Activated CD4-positive, alpha-beta T cell treated with anti-CD3 and anti-CD28 coated beads, Interleukin-2, amount 10 ng/mL, durations not matched to agents 7 days and 5 days (primary cell): ENCODE measurements at places on chromosomes 3 and 15. TPM values are rescaled to one million over a fixed set of nuclear protein-coding genes. Genes with fewer than 3 reads are reported as not detected.

The MME gene
- total RNA-seq, result not detected

The HYKK gene
- total RNA-seq, result 3.7 TPM

The AADACL2 gene
- total RNA-seq, result not detected

The ZMYND10 gene
- 3.6 TPM for total RNA-seq

The CDAN1 gene
- total RNA-seq, result 25.2 TPM

The COLQ gene
- total RNA-seq, result 4.3 TPM
